ENCODE measurements at places on chromosomes 12 and 14.

DNA sequence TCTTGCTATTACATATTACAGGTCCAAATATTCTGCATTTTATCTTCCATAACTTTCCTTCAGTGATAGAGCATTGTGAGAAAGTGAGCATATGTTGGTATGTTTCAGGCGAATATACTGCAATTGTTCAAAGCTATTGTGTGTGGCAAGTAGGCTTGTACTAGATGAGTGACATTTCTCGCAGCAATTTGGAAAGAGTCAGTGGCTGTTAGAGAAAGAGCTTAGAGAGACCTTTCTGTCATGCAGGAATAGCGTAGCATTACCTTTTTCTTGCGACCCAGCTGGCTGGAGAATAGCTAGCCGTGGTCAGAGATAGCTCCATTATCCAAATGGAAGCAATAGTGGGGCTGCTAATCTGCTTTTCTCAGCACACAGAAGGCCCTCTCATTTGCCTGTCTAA lies 678.5 kb upstream of the FOXG1 start:
- no peak for DNase-seq

DNA sequence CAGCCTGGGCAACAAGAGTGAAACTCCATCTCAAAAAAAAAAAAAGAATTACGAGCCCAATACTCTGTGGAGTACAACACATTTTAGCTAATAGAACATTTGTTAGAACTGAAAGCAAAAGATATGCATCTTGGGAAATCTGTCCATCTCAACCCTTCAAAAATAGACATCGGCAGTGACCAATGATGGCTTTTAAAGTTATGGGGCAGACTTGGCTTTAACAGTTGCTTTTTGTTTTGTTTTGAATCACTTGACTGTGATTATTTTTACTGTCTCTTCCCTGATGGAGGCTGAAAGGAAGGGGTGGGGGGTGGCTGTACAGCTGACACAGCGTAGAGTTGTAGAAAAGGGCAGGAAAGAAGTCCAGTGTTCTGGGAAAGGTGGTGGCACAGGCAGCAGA lies 2.2 kb downstream of the FKBP11 start:
- DNase-seq = no peak

GRCh38 chr12:27515671-27516070 lies 8.3 kb upstream of the PPFIBP1 start:
- DNase-seq = no peak

- DNase-seq = no peak
These were observed 27.9 kb upstream of the EID3 start for GRCh38 chr12:104275689-104276088.

GRCh38 chr12:50059440-50060119 lies 2.2 kb downstream of the ASIC1 start:
- DNase-seq = peak; percentile 42

DNA sequence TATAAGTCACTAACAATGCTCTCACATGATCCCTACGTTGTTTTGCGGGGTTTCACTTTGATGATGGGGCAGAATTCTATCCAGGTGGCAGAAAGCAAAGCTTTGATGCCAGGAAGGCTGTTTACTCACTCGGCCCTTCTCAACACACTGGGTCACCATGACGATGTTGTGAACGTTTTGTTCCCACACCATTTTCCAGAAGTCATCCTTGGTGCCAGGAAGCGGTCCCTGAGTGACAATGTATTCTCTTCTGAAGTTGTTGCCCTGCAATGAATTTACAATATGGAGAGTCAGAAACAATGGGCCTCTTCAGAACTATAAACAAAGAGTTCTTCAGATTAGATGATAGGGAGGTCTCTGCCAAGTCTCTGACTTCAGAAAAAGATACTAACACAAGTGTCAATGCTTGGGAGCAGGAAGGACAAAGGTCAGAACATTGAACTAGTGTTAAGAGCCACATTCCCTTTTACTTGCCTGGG lies 101.3 kb downstream of the PTPRB start:
- DNase-seq = no peak

GRCh38 chr12:102430661-102431060 lies 49.7 kb downstream of the IGF1 start:
- DNase-seq = no peak

DNA sequence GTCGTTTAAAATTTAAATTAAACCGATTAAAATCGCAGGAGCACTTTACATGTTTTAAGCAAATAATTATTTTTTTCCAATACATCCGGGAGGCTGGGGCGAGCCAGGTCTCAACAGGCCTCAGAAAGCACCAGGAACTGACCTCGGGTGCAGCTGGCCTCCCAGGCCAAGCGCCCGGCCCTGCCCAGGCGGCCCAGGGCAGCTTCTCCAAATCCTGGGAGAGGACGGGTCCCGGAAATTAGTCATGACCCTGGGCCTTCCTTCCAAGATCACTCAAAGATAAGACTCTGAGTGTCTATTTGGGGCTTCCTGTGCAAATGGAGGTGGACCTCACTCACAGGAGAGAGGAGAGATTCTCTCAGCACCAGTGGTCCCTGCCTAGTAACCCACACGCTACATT lies 177.1 kb downstream of the BCL11B start:
- DNase-seq = no peak

DNA sequence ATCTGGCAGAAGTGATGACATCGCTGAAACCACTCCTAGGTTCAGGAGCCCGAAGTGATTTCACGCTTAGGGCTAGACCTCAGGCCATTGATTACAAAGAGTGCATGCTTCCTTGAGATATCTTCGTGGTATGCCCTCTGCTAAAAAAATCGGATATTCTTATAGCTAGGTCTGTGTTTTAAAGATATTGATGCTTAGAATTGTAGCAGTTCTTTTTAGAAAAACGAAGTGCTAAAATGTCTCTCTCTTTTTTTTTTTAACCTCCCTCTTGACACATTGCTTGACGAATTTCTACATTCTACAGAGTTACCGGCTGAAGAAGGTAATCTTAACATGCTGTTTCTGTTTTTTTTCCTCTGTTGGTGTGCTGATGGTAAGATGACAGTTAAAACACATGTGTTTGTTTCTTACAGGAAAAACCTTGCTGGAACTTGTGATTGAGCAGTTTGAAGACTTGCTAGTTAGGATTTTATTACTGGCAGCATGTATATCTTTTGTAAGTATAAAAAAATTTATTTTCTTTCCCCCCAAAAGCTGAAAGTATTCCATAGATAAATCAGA lies 1.3 kb downstream of the ATP2A2 start:
- DNase-seq = no peak

- DNase-seq = no peak
These were observed 128.1 kb downstream of the TTC6 start for GRCh38 chr14:37723515-37723914.

DNA sequence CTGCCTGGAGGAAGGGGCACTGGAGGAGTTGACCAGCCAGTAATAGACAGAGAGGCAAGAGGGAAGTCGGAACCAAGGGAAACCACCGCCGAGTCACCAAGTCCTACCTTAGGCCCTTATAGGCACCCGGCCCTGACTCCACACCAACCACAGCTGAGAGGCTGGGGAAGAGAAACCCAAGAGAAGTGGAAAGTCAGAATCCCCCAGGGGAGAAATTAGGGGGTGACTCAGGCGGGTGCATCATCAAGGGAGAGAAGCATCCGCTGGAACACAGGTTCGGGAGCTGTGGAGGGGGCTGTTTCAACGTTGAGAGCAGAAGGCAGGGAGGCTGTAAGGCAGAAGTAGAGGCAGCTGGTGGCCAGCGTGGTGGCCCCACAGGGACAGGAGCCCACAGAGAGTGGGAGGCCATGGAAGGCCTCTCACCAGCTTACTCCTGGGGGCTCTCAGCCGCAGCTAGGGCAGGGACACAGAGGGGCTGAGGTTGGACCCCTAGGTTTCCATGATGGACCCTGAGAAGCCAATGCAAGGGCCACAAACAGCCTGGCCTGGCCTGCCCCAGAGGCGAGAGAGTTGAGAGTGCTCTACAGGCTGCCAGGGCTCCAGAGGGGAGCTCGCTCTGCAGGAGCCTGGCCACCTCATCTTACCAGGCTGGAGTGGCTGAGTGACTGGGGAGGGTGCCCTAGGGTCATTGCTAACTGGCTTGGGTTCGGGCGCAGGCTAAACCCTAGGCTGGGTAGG lies 1.4 kb upstream of the TRMT61A start:
- no peak for DNase-seq

DNA sequence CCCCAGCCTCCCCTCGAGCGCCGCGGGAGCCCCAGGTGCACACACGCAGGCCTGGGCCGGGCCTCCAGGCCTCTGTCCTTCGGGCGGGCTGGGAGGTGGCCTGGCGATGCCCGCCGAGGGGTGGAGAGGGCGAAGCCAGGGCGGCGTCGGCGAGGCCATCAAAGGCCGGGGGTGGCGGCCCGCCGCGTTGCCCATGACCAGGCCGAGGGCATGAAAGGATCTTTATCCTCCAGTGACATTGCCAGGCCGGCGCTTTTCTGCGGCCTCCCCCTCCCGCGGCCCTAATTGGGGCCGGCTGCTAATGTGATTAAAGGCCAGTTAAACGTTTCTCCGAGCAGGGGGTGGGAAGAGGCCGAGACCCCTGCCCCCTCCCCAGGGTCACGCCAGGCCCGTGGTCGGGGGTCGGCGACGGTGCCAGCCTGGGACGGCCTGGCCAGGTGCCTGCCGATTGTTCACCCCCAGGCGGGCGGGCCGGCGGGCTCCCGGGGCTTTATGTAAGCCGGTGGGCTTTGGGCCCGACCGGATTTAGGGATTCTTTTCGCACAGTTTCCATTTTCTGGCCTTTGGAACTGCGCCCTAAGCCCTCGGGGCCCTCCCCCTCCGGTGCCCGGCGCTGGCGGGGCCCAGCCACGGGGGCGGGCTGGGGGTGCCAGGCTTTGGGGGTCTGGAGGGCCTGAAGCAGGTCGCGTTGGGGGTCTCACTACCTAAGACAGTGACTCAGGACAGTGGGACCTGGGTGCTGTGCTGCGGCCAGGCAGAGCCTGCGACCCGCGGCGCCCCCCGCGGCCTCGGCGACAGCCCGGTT lies 103.2 kb upstream of the DIO3 start:
- DNase-seq = no peak

DNA sequence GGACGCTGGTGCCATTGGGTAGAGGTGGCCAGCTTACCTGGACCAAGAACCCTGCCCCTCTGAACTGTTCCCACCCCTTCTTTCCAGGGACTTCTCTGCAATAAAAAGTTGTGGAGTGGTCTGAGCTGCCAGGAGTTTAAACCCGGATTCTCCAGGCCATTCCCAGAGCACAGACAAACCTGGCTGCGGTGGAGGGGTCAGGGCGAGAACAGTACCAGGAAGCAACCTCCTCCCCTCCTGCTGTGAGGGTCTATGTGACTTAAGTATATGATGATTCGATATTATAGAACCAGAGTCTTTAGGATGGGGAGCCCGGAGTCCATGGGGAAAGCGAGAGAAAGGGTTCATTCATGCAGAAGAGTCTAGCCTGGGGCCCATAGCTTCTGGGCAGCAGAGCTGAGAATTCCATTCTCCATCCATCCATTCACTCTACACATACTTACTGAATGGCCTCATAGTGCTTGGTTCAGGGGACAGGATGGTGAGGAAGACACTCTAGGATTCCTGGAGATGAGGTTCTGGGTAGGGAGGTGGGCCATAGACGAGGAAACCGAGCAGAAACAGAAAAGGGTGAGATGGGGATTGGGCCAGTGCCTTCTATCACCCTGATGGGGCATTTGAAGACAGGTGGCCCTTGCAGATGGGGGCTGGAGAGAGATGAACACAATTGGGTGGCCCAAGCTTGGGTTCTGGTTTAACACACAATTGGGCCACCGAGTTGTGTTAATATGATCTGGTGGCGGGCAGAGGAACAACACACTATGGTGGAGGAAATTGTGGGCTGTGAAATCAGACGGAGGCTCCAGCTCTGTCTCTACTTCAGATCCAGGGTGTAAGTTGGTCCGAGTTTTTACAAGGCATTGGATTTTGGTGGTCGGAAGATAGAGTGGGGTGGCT lies 5.2 kb downstream of the KRT86 start:
- DNase-seq = peak; percentile 33

- peak; percentile 11 for DNase-seq
These were observed 298.1 kb upstream of the PRICKLE1 start for GRCh38 chr12:42887657-42888056.

GRCh38 chr14:37721976-37722659 lies 126.7 kb downstream of the TTC6 start:
- peak; percentile 53 for DNase-seq

GRCh38 chr14:89748004-89748403 lies 206.5 kb downstream of the EFCAB11 start:
- DNase-seq = peak; percentile 45

DNA sequence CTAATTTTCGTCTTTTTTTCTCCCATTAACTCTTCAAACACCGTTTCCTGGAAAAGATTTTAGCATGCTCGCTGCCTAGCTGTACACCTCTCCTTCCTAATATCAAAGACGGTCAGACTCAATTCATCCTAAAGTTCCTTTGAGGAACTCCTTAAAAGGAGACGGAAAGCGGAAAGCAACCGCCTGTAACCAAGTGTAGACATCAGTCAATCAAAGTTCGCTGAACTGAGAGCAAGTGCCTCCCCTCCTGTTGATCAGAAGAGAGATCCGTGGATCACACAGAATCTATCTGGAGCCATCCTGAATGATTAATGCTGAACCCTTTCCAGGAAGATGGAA lies 412 bp upstream of the TEP1 start:
- DNase-seq = peak; percentile 17

- no peak for DNase-seq
These were observed 293.9 kb downstream of the DUSP6 start for GRCh38 chr12:89058402-89058801.

DNA sequence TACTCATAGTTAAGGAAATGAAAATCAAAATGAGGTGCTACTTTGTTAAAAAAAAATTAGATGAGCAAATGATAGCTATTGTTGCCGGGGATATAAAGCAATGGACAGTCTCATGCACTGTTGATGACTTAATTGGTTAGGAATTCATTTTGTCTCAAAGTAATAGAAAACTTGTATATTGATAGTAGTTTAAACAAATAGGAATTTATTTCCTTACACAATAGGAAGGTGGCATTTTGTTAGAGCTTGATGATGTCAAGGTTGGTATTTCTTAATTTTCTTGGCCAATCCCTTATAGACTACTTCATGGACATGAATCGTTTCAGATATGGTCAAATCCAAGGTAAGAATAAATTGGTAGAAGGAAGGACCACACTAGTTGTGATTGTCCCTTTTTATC lies 7.8 kb downstream of the PRPF39 start:
- DNase-seq = peak; percentile 49

DNA sequence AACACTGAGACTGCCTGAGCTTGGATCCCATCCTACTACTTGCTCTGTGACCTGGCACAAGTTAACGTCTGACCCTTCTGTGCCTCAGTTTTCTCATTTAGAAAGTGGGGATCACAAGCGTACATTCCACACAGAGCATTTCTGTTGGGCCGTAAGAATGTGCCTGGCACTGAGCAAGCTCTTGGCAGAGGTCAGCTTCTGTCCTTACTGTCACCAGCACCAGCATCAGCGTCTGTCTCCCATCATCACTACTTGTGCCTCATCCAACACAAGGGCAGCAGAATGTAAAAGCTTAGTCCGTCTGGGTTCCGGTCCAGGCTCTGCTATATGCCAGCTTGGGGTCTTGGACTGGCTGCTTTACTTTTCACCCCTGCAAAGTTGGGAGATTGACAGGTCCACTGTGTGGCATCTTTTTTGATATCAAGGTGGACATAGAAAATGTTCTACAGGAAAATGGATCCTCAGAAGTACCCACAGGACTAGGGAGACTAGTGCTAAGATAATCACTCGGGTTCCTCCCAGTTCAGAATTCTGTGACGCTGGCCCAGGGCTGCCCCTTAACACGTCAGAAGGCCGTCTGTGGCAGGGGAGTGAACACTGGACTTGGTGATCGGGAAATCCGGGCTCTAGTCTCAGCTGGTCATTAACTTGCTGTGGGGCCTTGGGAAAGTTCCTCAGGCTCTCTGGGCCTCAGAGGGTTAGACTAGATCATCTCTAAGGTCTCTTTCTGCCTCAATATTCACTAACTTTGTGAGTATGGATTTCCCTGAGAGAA lies 65.9 kb downstream of the CACNA1C start:
- no peak for DNase-seq
